ENCODE measurements at places on chromosomes 5 and 9.

- DNase-seq = peak; percentile 54
Measured at GRCh38 chr5:101678481-101679193, 617.4 kb downstream of the SLCO4C1 start.

GRCh38 chr5:103014983-103015382 lies 105.0 kb downstream of the GIN1 start:
- no peak for DNase-seq

DNA sequence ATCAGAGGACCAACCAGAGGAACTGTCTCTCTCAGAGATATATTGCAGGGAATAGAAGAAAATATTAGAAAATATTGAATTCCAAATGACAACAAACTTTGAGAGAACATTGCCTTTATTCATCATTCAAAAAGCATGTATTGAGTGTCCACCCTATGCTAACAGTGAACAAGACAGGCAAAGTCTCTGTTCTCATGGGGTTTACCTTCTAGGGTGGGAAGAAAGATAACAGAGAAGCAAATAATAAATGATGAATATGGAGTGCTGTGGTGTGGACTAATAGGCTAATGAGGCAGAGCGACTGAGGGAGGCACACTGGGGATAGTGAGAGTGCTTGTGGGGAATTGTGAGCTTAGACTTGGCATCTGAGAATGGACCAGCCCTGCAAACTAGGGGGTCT lies 43.4 kb upstream of the SHB start:
- no peak for DNase-seq

- DNase-seq = no peak
Measured at GRCh38 chr9:21583628-21584377, 101.7 kb upstream of the IFNE start.

DNA sequence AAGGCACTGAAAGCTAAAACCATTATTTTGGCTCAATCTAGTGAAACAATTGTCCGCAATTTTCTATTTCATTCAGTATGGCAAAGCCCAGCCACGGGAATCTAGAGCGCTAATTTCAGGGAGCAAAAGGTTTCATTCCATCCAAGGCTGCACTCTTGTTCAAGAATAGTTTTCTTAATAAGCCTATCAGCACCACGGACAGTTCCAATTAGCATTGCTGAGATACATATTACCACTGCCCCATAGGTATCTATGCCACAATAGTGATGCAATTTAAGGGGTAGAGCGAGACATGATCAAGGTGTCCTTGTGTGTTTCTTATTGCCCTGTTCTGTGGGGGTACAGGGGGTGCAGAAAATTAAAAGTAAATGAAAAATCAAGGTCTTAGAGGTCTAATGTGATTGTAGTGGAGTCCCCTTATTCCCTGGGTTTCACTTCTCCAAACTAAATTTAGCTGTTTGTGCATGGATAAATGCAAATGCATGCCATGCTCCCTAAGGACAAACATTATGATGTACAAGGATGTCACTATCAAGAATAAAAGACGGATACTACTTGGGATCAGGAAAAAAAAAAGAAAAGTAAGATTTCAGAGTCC lies 45.5 kb downstream of the SPOCK1 start:
- DNase-seq = peak; percentile 11

DNA sequence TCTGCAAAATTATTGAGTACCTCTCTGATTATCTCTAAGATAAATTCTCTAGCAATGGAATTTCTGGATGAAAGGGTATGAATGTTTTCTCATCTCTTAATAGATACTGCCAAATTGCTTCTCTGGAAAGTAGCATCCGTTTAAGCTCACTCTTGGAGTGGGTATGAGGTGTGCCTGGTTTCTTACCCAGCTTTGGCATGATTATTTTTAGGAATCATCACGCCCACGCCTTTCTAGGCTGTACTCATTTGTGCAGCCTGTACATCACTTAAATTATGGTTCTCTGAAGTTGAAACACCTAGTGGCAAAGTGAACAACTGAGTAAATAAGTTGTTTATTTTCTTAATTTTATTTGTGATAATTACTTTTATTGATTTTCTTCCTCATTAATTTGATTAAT lies 156.5 kb upstream of the IL12B start:
- DNase-seq = no peak

- no peak for DNase-seq
Measured at GRCh38 chr5:73534971-73535370, 30.5 kb downstream of the ANKRA2 start.

- no peak for DNase-seq
Measured at GRCh38 chr5:151243564-151243963, 9.4 kb upstream of the GM2A start.

DNA sequence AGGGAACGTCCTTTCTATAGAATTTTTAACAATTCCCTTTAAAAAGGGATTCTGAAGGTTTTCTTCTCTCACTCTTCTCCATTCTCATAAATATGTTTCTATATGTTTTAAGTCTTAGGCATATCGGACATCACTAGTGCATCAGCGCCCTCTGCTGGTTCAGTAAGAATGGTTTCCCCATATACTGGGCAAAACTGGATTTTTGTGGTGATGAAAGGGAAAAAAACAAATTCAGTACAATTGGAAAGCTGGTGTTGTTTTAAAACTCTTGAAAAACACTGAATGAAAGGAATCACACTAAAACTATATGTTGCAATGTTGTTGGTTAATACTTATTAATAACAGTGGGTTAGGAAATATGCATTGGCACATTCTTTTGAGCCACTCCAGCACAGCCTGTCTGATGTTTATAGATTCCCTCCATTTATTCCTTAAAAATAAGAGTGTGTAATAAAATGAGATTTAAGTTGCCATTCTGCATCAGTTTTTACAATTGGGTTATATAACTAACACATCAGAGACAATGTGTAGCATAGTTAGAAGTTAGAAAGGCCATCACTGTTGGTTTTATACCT lies 15.8 kb downstream of the CWC27 start:
- peak; percentile 25 for DNase-seq

GRCh38 chr5:58459146-58460001 lies 512 bp downstream of the PLK2 start:
- no peak for DNase-seq

DNA sequence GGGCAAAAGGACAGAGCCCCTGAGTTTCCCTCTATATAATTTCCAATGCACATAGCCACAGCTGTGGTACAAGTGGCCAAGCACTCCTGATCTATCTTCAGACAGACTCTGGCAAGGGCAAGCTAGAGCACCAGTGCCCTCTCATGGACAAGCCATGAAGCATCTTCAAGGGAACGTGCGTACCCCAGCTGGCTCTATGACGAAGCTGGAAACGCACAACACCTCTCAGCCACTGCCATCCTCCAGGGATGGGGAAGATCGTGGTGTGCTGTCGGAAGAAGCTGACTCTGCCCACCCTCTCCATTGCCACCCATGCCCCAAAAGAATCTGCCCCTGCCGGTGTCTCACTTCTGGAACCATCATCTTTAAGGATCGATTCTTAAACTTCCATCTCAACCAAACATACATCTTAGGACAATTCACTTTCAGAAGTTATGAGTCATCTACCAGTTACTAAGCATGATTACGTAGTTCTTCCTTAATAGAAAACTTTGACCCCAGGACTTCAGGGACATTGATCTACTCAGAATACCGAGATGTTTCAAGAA lies 482.9 kb downstream of the AGTPBP1 start:
- DNase-seq = no peak

DNA sequence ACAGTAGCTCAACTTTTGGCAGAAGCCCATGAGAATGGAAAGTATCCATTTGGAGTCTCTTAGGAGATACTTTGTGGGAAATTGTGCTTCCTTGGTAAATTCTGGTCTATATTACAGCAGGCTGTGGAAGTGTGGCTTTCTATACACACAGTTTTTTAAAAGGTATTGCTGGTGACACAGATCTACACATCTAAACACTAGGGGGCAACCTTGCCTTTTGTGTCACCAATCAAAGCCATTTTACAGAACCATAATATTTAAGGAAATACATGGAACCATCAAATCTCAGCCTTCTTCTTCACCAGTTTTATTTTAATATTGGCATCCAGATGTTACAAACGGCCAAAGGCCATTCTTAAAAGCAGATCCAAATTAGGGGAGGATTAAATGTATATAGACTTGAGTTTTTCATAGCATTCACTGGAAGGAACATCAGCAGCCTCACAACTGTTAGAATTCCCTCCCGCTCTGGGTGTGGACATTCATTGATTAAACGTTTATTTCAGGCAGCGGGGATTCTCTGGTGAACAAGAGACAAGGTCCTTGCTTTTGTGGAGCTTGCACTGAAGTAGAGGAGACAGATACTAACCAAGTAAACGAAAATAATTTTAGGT lies 132.4 kb upstream of the EPB41L4A start:
- peak; percentile 25 for DNase-seq

DNA sequence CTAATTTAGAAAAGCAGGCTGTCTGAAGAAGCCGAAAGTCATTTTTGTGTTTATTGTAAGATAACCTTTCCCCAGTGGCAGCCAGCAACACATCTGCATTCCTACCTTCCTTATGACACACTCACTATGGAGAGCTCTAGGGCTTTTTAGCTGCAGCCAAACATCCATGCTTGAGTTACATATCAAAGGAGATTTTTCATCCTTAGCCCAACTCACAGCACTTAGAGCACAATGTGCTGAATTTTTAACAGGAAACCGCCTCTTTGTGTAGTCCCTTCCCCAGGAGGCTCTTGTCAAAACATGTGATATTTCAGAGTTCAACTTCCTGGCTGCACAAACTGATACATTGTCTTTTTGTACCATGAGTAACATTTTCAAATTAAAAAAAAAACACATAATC lies 379.2 kb downstream of the CTNND2 start:
- DNase-seq = no peak

Measured in right kidney (tissue), 9 donors.